ENCODE measurements at places on chromosomes 3 and 15.

GRCh38 chr3:112776000-112776399 is 70.7 kb downstream of the CD200R1L start:
- no peak for DNase-seq

DNA sequence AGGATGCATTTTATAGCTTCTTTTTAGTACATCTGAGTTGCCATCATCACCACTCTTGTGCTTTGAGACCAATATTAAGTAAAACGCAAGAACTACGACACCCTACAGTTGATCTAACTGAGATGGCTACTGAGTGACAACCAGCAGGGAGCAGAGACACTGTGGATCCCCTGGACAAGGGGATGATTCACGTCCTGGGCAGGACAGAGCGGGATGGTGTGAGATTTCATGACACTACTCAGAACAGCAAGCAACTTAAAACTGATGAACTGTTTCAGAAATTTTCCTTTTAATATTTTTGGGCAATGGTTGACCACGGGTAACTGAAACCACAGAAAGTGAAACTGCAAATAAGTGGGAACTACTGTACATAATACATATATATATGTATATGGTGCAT is 299.2 kb downstream of the ADAMTS17 start:
- no peak for DNase-seq

- DNase-seq, result no peak
These were observed 22.0 kb upstream of the FAM3D start for GRCh38 chr3:58688574-58688973.

DNA sequence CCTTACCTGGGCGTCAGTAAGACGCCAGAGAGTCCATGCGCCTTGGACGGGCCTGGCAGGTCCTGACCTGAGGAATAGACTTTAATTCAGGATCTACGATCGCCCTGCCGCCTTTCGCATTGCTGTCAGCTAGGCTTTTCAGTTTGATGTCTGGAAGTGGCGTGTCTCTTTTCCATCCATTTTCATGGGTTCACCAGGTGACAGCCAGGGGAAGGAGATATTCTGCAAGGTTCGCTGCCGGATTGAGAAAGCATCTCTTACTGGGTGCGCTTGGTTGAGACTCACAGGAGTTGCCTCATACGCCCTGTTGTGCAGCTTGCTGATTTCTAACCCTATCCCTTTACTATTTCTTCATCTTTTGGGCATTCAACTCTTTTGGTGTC is 7.4 kb downstream of the EPHA3 start:
- no peak for DNase-seq

DNA sequence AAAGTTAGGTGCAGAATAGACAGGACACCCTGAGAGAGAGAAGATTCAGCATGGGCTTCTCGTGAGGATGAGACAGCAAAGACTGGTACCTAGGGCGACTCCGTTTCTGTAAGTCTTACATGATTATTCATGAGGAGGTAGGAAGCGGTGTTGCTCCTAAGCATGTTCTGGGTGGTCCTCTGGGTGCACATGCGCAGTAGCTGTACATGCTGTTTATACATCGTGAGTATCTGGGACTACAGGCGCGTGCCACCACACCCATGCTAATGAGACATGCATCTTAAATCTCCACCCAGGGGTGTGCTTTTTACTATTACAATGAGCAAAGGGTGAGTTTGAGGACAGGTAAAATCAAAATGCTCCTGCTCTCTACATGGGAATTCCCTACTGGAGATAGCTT is 12.3 kb downstream of the ALPK3 start:
- DNase-seq, result no peak

DNA sequence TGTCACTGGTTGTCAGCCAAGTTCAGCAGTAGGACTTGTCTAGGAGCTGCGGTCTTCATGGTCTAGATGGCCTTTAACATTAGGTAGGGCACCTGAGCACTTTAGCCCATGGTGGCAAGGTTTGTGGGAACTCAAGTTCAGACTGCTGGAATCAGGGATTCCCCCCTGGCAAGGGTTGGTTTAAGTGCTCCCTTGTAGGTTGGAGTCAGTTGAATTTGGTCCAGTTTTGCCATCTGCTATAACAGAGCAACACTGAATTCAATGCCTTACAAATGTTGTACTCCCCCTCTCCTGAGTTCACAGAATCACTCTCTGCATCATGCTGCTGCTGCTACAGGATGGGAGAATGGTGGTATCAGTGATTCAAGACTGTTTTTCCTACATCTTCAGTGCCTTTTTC is 509.3 kb downstream of the VGLL3 start:
- no peak for DNase-seq

- no peak for DNase-seq
These were observed 2.8 kb downstream of the GPD1L start for GRCh38 chr3:32109256-32109655.

DNA sequence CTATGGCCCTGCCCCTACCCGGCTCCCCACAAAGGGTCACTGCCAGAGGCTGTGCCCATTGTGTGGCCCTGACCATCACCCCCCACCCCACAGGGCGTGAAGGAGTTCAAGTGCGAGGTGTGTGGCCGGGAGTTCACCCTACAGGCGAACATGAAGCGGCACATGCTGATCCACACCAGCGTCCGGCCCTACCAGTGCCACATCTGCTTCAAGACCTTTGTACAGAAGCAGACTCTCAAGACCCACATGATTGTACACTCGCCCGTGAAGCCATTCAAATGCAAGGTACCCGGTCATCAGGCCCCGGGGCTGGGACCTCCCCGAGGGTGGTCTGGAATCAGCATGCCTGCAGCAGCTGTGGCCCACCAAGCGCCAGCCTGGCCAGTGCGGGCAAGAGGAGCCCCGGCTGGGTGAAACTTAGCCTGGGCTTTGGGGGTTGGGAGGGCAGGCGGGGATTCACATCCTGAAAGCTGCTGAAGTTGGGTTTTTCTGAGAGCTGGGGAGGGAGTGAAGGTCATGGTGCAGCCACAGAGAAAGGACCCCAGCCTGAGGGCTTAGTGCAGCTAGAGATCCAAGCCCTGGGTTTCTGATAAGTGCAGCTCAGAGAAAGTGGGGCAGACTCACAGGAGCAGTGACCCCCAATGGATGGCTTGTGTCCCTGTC is 29.2 kb downstream of the IDH2 start:
- no peak for DNase-seq

- no peak for DNase-seq
These were observed 2.9 kb upstream of the RASGRF1 start for GRCh38 chr15:79093352-79093935.

GRCh38 chr3:58131101-58131825 is 79.5 kb downstream of the DNASE1L3 start:
- DNase-seq, result no peak

DNA sequence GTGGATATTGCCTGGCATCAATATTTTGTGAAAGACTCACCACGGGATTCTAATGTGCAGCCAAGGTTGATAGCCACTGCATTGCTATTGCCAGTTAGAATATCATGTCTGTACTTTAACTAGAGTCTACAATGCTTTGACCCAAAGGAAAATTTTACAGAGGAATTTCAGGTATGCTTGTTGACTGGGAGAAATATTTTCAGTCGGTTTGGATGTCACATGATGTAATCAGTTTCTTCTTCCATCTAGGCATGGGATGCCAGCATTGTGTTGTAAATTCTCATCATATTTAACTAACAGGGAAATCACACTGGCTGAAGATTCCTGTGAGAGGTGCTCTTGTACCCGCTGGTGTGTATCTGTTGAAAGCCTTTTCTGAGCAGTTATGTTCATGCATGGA is 508.9 kb upstream of the ADAMTS9 start:
- no peak for DNase-seq

GRCh38 chr3:152589644-152590043 is 245.3 kb upstream of the P2RY1 start:
- DNase-seq, result no peak

DNA sequence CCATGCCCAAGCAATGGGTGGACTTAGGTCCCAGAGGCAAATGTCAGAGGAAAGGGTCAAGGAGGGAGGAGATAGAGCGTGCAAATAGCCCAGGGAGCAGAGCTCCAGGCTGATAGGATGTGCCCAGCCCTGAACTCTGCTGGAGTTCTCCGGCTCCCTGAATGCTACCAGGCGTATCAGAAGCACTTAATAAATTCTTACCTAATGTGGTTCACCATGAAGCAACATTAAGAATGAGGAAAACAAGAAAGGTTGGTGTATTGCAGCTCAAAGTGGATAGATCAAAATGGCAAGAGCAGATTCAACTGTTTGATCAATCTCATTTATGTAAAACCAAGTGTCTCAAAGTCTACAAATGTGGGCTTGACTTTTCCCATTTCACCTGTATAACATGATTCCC is 38.3 kb downstream of the PXYLP1 start:
- no peak for DNase-seq

GRCh38 chr3:114093596-114093995 is 37.1 kb downstream of the QTRT2 start:
- DNase-seq, result no peak

- no peak for DNase-seq
These were observed 28.8 kb downstream of the SMAD3 start for GRCh38 chr15:67094001-67094826.

GRCh38 chr3:159941038-159942000 is 47.3 kb upstream of the IL12A start:
- no peak for DNase-seq

GRCh38 chr3:62688050-62688449 is 187.2 kb downstream of the CADPS start:
- DNase-seq, result no peak

- no peak for DNase-seq
These were observed 101.7 kb downstream of the P3H2 start for GRCh38 chr3:190019006-190019405.

DNA sequence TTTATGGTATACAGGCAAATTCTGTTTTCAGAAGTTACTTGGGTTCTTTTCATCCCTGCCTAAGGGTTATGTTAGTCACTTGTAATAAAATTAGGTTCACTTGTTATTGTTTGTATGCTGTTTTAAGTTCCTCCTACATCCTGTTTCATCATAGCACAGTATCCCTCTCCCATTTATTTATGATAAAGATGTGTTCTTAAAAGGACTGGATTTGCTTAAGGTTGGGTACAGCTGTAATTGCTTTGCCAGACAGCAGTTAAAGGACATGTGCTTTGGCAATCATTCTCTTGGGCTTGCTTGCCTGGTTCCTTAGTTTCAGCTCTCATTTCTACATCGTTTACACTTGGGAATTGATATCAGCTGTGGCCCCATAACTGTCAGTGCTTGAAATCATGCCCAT is 11.7 kb downstream of the ATP2C1 start:
- DNase-seq, result no peak

DNA sequence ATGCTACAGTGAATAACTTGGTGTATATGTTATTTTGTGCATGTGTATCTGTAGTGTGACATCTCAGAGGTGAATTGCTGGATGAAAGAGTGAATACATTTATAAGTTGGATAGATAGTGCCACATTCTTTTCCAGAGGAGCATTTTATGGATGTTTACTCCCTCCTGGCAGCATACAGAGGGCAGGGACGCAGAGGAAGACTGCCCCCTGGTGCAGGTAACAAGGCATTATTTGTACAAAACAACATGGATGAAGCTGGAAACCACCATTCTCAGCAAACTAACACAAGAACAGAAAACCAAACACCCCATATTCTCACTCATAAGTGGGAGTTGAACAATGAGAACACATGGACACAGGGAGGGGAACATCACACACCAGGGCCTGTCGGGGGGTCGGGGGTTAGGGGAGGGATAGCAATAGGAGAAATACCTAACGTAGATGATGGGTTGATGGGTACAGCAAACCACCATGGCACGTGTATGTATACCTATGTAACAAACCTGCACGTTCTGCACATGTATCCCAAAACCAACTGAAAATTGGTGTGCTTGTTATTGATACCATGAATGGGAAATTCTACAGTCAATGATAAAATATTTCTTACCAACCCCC is 57.9 kb upstream of the CTXND1 start:
- peak; percentile 62 for DNase-seq

All from neural progenitor cell (in vitro differentiated cells).